ENCODE measurements at places on chromosomes 5 and 9. TPM values are rescaled to one million over a fixed set of nuclear protein-coding genes. Genes with fewer than 3 reads are reported as not detected.

- no peak for DNase-seq
Observed at GRCh38 chr5:195401-196160, 4.3 kb downstream of the LRRC14B start.

DNA sequence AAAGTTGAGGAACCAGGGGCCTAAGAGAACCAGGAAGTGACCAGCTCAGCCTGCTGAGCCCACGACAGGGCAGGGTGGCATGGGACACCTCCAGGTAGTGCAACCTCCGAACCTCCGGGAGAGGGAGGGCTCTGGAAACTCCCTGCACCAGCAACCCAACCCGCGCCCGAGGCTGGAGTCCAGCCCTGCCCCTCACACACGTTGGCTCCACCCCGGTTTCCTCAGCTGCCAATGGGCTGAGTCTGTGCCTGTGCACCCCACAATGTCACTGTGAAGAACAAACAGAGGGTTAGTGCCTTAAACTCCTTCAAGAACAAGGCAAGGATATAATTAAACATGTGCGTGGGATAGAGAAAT lies 17.0 kb upstream of the UNC5A start:
- DNase-seq: no peak

DNA sequence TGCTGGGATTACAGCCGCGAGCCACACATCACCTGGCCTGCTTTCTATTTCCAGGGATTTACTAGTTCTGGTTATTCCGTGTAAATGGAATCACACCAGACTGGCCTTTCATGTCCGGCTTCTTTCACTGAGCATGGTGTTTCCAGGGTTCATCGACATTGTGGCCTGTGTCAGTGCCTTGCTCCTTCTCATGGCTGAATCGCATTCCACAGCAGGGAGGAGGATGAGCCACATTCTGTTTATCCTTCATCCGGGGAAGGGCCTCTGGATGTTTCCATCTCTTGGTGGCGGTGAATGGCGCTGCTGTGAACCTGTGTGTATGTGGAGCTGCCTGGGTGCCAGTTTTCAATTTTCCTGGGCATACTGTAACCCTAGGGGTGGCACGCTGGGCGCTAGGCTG lies 58.7 kb upstream of the RNU6ATAC start:
- no peak for DNase-seq

GRCh38 chr9:88234114-88234513 lies 95.8 kb upstream of the SPATA31C2 start:
- DNase-seq: no peak

DNA sequence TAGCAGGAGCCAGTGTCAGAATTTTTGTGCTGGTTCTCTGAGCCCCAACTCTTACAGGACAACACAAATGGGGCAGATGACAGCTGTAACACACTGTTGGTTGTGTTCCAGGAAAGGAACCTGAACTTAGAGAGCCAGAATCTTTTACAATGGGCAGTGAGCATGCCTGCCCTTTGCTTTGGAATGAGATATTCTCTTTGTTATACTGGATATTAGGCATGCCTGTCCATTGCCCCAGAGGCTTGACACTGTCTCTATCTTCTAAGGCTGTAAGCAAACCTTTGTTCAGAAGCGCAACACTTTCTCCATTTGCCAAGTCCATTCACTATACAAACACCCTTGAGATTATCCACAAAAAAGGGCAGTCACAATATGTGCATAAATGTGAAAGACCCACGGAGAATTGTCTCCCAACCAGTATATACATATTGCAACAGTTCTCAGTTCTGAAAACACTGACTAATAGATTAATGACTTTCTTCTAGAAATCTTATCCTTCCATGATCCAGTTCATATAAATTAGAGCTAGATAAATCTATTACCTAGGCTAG lies 26.3 kb upstream of the CEP120 start:
- no peak for DNase-seq

- no peak for DNase-seq
Observed at GRCh38 chr9:127680846-127681245, 25.9 kb upstream of the CFAP157 start.

DNA sequence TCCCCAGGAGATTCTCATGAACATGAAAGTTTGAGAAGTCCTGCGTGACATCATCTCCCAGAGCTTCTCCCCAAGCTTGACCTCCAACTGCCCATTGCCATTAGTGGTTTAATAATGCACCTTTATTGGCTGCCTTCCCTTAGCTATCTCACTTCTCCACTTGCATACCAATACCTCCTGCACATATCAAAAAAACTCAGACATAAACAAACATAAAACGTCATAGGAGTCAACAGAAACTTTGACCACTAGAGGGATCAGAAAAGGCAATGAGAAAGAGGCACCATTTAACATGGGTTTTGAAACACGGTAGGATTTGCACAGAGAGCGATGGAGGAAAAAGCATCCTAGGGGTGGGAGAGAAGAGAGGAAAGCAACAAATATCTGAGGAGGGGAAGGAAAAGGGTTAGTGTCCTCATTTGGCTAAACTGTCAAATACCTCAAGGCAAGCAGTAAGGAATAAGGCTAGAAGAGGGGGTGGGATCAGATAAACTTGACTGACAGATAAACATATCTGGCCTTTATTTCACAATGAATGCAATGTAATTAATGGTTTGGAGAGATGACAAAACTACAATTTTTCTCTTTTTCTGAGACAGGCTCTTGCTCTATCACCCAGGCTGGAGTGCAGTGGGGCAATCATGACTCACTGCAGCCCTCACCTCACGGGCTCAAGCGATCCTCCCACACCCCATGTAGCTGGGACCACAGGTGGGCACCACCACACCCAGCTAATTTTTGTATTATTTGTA lies 27.0 kb downstream of the GNAQ start:
- DNase-seq: no peak

HTR1A gene
- not detected for polyA plus RNA-seq

All from naive thymus-derived CD8-positive, alpha-beta T cell (primary cell).